NCI-H446 treated with DMSO at 0.1 percent for 48 hours (cell line): ENCODE measurements at places on chromosomes 16 and 17.

DNA sequence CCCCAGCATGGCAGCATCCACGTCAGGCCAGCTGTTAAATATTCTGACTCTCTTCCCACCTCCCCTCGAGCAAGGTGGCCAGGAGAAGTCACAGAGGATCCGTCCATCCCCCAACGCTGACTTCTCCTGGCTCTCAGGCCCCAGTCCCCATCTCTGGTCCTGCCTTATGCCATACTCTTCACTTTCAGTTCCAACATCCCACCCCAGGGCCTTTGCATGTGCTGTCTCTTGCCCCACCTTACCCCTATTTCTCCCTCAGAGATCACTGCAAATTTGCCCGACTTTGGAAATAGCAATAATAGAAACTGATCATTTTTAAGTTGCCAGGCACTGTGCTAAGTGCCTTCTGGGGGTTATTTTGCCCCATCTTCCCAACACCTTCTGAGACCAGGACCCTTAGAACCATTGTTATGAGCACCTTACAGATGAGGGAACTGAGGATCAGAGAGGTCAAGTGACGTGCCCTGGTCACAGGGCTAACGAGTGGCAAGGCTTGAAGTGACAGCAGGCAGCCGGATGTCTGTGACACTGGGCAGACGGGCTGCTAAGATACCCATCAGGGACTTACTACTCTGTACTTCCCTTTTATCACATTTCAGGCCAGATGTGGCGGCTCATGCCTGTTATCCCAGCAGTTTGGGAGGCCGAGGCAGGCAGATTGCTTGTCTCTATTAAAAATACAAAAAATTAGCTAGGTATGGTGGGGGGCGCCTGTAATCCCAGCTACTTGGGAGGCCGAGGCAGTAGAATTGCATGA is 17.7 kb downstream of the HID1 start:
- no peak for DNase-seq

- no peak for DNase-seq
These were observed 1.8 kb downstream of the ST3GAL2 start for GRCh38 chr16:70437017-70437581.

DNA sequence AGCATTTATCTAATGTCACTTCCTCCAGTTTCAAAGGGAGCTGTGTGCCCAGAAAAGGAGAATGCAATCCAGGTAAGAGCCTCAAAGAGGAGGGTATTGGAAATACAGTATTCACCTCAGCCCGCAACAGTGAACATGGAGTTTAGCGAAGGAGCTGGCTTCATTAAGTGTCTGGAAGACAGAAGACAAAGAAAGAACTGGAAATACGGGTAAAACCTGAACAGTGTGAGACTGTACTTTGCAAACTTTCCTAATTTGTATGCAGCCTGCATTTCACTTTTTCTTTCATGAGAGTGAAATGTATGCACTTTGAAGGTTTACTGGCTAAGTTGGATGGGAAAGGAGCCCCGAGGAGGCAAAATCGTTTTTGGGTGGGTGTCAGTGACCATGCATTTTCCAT is 478.4 kb downstream of the HS3ST3B1 start:
- no peak for DNase-seq

GRCh38 chr17:16491131-16491702 is 776 bp downstream of the LRRC75A start:
- no peak for DNase-seq

DNA sequence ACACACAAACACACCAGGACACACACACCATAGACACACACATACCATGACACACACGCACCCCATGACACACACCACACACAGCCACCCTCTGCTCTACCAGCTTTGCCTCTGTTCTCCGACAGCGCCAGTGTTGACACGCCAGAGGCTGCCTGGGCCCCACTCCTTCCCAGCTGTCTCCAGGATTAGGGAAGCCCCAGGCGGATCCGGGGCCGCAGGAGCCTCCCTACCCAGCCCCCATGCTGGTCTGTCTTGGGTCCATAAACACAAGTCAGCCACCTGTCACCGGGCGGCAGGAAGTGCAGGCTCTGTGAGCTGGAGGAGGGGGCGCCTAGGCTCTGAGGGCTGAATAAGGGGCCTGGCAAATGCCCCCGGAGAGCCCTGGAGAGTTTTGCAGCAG is 10.5 kb downstream of the TBC1D16 start:
- peak; percentile 41 for DNase-seq

DNA sequence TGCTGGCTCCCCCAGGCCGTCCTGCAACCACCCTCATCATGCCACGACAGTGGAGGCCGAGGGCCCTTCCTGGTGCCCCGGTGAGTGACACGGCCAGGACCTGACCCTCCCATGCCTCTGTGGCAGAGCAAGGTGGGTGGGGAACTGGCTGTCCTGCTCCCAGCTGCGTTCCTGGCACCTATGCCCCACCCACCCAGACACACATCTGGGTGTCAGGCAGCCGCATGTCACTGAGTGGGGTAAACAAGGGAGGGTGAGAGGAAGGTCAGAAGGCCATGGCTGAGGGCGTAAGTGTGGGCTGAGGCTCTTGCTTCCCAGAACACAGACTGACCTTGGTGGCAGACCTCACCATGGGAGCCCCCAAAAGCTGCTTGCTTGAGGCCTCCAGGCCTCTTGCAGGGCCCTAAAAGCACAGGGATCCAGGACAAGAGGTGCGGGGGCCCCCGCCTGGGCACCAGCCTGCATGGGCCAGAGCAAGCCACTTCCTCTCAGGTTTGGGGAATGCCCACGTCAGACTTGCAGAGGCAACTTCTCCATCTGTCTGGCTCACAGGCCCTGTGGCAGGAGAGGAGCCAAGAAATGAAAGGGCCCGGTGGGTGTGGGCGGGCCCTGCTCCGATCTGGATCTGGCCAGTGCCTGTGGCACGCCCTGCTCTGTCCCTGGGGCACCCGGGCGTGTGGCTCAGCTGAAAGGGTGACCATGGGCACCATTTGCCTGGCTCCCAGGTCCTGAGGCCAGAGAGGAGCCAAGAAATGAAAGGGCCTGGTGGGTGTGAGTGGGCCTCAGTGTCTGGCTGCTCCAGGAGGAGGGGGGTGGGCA is 3.9 kb upstream of the CCDC57 start:
- DNase-seq: peak; percentile 14

GRCh38 chr17:14169287-14169686 is 67.4 kb downstream of the CDRT15 start:
- no peak for DNase-seq

GRCh38 chr17:16342979-16343378 is 10.3 kb downstream of the CENPV start:
- DNase-seq: peak; percentile 86

DNA sequence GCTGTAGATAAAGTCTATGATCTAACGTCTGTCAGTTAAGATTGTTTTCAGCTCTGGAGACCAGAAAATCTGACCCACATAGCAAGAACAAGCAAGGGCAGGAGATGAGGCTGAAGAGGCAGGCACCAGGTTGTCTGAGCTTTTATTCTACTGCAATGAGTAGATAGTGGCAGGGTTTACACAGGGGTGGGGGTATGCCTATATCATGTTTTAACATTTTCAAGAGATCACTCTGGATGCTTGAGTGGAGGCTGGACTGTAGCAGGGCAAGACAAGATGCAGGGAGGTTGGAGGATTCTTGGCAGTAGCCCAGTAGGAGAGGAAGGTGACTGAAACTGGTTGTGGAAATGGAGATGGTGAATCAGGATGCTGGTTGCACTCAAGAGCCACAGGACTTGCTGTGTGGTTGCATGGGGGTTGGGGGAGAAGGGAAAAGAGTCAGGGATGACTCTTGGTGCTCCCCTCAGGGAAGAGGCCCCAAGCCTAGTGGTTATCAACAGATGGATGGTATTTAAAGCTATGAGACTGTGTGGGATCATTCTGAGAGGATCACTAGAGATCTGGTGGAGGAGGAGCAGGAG is 143.1 kb upstream of the KCNJ18 start:
- no peak for DNase-seq

- no peak for DNase-seq
These were observed 47.8 kb downstream of the MGAT5B start for GRCh38 chr17:76915840-76916510.

DNA sequence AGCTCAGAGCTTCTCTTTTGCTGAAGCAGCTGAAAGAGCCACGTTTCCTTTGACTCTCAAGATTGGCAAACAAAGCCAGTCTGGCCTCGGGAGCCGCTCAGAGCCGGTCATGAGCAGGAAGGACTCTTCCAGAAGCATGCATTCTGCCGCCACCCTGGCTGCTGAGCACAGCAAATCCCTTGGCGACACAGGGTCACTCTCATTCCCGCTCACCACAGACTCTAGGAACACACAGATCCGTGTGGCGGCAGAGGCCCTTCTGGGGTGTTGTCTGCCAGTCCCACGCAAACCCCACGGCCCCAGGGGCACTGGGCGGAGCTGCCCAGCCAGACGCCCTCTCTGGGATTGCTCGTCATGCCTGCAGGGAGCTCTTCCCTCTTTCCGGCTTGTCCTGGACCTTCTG is 157.0 kb downstream of the C16orf95 start:
- no peak for DNase-seq

DNA sequence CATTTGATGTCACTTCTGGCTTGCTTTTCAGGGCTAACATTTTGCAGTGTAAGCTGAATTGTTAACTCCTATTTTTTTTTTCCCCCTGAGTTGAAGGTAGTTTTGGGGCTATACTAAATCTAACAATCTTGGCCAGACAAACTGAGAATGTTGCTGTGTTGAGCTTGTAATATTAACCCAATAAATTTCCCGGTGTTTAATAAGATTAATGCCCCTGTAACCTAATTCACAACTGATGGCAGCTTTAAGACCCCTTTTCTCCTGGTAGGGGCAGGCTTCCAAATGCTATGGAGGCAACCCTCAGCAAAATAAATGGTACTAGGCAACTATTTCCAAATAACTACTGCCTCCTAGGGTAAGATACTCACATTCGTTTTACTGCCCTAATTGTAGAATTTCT is 549.6 kb upstream of the KIF2B start:
- no peak for DNase-seq

GRCh38 chr17:72299100-72299499 is 178.3 kb downstream of the SOX9 start:
- DNase-seq: no peak

DNA sequence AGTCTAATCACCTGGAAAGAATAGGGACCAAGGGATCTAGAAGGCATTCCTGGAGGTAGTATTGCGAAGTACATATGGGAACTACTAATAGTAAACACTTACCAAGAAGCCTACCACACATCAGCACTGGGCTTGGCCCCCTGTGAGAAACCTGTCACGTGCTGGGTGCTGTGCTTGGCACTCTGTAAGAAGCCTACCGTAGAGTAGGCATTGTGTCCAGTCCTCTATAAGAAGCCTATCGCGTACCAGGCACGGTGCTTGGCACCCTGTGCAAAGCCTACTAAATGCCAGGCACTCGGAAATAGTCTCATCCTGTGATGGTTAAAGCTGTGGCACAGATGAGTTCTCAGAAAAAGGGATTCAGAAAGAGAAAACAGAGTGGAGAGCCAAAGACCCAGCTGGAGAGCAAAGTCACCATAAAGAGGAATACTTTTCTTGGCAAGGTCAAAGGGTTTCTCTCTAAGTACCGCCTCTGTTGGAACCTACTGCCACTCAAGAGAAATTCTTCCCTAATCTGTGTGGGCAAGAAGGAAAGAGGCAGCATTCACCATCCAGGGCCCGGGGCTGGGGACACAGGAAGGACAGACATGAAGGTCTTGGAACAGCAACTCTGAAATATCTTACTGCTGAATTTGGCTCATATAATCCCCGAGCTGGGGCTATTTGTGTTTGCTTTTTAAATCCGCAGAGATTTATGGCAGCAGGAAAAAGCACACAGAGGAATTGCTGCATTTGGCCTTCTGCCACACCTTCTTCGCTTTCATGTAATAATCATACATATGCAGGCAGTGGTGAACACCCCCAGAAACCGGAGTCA is 81.8 kb downstream of the VAT1L start:
- DNase-seq: no peak

DNA sequence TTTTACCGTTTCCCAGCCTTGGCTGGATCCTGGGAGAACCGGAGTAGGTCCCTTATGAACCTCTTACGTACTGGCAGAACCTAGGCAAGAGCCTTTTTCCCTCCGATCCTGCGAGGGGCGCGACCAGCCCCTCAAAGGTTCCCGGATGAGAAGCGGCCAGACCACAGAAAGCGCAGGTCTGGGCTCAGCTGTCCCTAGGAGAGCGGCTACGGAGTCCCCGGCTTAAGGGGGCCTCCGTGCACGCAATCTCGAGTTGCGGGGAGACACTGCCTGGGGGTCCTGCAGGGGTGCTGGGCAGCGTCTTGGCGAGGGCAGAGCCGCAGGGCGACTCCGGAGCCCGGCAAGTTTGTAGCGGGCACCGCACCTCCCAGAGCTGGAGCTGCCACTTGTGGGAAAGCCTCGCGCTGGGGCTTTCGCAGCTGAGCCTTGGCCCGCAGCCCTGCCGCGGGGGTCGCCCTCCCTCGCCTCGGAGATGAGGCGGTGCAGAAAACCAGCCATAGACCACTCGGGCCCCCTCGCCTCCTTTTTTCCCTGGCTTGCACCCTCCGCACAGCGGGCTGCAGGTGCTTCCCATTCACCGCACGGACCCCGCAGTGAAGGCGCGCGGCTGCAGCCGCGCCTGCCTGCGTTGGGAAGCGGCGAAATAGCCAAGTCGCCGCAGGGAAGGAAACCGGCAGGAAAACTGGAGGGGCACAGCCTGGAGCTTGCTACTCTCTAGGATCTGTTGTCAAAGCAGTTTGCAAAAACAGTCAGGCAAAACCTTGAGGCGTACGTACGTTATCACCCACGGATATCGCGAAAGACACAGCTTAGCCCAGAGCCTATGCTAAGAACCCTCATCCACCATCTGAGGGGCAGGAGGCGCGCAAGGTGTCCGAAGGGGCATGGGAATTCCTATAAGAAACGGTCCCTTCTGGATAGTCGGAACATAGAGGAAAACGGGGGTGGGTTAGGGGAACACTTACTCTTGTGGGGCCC is 834 bp downstream of the CDH8 start:
- DNase-seq: no peak

DNA sequence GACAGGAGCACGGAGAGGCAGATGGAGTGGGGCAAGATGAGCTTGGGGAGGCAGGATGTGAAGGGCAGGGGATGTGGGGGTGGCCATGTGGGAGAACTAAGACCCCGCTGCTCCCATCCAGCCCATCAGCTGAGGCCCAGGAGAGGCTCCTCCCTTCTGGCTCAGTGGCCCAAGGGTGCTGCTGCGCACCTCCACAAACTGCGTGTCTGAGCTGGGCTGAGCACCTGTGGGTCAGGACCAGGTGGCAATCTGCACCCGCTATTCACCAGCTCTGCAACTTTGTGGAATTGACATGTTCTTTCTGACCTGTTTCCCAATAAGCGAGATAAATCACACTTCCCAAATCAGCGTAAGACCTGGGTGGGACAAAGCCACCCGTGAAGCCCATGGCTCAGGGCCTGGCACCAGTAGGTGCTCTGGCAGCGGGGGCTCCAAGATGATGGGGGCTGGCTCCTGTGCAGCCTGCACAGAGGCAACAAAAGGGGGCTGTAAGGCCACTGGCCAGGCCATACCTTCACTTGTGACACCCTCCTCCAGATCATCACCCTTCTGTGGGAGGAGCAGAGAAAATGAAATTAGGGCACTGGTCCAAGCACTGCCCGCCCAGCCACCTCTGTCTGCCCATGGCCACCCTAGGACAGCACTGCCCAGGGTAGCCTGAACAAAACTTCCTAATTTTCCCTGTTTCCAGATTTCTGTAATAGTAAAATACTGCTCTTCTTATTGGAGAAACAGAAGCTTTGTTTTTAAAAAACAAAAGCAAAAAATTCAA is 11.7 kb upstream of the SREBF1 start:
- no peak for DNase-seq
